ENCODE measurements at places on chromosomes 2 and 18.

DNA sequence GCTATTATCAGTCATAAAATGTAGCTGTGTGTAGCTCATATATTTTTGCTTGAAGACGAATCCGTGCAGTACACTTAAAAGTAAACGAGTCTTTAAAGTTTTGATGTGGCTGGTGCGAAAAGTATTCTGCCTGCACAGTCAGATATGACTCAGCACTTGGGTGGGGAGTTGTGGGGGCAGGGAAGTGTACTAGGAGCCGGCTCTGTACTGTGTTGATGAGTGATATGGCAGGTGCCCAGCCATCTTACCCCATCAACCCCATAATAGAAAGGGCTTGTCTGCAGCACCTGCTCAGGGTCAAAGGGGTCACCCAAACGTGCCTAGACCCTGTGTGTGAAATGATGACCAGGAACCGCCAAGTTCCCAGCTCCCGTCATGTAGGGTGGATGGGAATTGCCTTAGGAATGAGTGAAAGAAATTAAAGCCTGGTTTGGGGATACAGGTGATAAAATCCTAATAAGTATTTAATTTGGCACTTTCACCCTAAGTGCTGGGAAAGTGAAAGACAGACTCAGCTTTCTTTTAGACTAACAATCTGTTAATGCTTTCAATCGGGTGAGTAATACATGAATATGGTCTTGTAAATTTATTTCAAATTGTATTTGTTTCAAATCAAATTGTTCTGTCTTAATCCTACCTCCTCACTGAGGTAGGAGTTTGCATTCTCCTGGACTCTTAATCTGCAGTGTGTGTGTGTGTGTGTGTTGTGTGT is 48.0 kb downstream of the BCL2L11 start:
- DNase-seq: peak; percentile 79

- peak; percentile 14 for DNase-seq
Measured at GRCh38 chr2:122031544-122032263, 276.3 kb downstream of the TSN start.

GRCh38 chr18:9688036-9688741 is 19.9 kb upstream of the RAB31 start:
- DNase-seq: no peak

- DNase-seq: peak; percentile 43
Measured at GRCh38 chr2:100703213-100703612, 116.7 kb upstream of the NPAS2 start.

DNA sequence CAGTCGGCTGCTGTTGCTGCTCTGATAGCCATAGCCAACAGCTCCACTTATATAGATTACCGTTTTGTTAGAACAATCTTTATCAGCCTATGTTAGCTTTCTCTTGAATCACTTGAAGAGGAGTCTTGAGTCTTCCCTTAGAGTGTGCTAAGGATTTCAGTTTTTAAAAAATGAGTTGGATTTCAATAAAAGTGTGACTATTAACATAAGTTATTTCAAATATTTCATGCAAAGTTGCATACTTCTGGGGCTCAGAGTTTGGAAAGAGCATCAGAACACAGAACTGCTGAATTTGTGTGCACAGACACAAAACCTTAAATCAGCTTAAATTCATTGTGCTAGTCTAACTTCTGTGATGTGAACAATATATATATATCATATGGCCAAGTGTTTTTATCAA is 174.7 kb downstream of the MTX2 start:
- peak; percentile 52 for DNase-seq

- DNase-seq: no peak
Measured at GRCh38 chr18:3293196-3293951, 31.4 kb downstream of the MYL12B start.

- DNase-seq: peak; percentile 78
Measured at GRCh38 chr18:46946656-46947282, 29.4 kb downstream of the KATNAL2 start.

DNA sequence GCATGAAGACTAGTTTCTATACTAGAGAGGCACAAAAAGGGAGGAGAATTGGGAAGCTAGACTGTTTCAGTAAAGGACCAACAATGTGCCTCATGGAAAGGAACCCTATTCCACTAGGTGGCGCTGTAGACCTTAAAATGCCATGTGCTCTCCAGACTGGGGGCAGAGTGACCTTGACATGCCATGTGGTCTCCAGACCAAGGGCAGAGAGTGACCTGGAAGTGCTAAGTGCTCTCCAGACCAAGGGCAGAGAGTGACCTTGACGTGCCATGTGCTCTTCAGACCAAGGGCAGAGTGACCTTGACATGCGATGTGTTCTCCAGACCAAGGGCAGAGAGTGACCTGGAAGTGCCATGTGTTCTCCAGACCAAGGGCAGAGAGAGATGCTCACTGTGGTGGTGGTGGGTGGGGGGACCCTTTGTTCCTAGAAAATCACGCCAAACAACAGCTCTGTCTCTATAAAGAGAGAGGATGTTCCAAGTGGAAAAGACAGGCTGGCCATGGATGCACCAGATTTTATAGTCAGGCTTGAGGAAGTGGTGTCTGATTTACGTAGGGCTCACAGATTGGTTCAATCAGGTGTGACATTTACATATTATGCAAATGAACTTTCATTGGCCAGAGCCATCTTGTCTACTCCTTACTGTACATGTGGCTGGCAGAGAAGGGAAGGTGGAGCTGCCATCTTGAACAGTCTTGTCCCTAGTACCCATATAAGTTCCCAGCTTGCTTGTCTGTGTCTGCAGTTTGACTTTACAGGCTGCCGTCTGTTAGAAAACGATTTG is 344.0 kb upstream of the DDX18 start:
- no peak for DNase-seq

DNA sequence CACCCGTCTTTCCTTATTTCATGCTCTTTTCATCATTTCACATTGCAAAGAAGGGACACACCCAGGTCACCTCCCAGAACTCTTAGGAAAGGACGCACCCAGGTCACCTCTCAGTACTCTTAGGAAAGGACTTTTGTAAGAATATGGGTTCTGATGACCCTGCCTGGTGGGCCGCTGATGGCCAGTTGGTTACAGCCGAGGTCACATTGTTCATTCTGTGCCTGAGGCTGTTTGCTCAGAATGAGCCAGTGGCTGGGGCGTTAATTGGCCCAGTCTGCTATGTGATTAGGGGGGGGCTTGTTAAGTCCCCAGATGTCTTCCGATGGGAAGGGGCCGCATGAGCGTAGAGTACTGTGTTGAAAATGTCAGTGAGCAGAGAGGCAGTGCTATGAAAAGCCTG is 9.4 kb downstream of the MLPH start:
- DNase-seq: no peak

- DNase-seq: no peak
Measured at GRCh38 chr2:2769481-2770431, 438.7 kb upstream of the MYT1L start.

GRCh38 chr18:41134426-41134825 is 820.6 kb upstream of the PIK3C3 start:
- peak; percentile 89 for DNase-seq

- DNase-seq: peak; percentile 63
Measured at GRCh38 chr2:189798312-189799029, 14.2 kb downstream of the PMS1 start.

- DNase-seq: no peak
Measured at GRCh38 chr2:118954297-118955060, 12.5 kb downstream of the MARCO start.

DNA sequence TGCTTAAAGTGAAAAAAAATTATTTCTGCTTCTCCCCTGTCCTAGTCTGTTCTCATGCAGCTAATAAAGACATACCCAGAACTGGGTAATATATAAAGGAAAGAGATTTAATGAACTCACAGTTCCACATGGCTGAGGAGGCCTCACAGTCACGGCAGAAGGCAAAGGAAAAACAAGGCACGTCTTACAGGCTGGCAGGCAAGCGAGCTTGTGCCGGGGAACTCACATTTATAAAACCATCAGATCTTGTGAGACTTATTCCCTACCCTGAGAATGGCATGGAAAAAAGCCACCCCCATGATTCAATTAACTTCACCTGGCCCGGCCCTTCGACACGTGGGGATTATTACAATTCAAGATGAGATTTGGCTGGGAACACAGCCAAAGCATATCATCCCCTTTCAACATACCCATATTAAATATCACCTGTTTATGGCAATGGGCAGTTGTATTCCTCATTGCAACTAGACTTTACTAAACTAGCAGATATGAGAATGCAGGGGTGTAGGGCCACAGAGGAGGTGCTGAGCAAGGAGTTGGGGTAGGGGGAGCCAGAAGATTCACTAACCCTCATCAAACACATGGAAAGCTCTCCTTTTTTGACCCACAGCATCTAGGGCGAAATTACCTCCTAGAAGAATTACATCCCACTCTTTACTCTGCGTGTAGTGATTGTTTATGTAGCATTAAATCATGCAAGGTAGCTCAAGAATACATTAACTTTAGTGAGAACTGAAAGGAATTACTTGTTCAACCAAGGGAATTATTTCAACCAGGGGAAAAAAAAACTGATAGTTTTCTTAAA is 183.3 kb upstream of the DOK6 start:
- DNase-seq: no peak

DNA sequence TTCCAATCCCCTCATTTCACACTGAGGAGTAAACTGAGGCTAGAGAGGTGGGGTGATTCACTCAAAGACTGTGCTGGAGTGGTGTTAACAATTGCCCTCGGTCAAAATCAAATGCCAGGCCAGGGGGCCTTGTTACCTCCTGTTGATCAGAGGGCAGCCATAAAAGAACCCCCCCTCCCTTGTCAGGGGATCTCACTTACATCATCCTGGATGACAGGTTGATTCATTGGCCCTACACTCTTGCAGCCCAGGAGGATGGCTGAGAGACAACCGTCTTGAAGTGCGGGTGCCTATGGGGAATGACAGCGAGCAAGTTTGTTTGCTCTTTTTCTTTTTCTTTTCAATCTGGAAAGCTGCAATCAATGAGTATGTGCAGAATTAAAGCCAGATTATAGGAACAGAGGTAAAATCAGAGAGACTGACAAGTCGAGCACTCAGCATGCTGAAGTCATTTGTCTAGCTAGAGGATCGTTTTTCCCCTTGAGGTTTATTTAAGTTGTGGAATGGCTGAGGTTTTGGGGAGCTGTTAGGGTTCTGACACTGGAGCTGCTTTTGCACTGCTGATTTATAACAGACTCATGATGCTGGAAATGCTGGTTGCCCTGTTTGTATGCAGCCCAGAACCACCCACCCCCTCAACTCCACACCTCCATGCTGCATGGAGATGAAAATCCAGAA is 26.4 kb upstream of the NRP2 start:
- DNase-seq: peak; percentile 54

DNA sequence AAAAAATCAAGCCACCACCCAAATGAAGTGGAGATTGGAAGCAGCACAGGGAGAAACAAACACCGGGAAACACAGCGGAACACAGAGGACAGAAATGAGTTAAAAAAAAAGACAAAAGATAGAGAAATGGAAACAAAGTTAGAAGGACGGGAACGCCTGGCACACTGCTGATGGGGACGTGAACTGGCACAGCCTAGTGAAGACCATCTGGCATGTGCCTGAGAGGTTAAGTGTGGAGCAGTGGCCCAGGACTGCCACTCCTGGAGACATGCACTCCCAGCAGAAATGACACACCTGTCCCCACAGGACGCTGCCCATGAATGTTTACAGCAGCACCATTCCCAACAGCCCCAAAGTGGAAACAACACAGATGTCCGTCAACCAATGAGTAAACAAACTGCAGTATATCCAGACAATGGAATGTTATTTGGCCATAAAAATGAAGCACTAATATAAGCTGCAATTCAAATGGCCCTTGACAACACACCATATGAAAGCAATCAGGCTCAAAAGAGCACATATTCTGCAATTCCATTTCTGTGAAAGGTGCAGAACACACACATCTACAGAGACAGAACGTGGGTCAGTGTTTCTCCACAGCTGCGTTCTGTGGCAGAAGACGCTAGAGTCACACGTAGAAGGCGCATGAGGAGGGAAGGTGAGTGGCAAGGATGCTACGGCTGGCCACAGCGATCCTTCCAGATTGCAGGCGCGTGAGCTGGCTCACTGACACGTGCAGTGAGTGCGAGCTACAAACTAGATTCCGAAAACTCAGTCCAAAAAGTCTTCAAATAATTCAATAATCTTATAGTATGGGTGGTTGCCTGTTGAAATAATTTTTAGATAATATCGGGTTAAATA is 24.6 kb downstream of the THAP4 start:
- no peak for DNase-seq

- DNase-seq: peak; percentile 93
Measured at GRCh38 chr2:178241844-178242551, 47.7 kb downstream of the OSBPL6 start.

- DNase-seq: no peak
Measured at GRCh38 chr2:228533156-228533555, 351.7 kb upstream of the SPHKAP start.

DNA sequence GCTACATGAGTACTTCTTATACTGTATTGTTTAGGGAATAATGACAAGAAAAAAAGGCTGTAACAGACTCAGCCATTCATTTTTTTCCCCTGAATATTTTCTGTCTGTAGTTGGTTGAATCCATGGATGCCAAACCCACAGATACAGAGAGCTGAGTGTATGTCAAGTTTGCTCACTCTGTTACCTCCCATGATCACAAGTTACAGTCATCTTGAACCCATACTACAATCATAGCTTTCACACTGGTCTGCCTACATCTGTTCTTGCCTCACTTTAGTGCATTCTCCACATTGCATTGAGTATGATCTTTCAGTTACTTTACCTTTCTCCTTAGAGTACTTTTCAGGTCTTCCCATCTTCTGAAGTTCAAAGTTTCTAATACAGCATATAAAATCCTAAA is 94.0 kb downstream of the BIRC6 start:
- no peak for DNase-seq

DNA sequence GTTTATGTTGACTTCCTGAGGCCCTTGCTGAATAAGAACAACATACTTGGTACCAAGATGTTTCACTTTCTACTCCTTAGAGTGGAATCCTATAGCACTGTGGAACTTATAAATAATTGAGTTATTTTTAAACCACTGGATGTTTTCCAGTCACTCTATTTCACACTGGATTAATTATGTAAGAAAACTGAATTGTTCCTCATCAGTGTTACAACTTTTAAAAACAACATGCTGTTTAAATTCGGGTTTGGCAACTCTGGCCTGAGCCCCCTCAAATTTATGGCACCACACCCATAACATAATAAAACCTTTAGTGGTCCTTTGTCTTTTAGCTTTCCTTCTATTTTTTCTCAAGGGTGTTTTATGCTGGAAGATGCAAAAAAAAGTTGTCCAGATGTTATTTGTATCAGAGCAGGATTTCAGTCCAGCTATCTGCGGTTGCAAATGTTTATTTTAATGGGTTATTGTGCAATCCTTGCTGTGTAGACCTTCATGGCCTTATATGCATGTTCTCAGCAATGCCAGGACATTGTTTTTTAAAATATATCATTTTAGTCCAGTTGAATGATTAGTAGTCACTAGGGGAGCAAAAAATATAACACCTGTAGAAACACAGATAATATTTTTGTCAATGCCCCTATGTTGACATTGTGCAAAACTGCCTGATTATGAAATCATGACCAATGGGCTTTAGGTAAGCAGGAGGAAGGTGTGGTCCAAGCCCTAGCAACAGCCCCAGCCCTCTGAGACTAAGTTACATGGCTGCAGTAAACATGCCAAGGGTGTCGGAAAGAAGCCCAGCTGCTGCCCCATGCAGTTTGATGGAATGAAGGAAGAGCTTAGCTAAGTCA is 638.0 kb upstream of the ZEB2 start:
- DNase-seq: peak; percentile 86

Measured in fibroblast of upper back skin (primary cell).